Stimulated activated CD4-positive, alpha-beta T cell treated with anti-CD3 and anti-CD28 coated beads, TNF-alpha, amount 100 ng/mL, for 1 hour (primary cell): ENCODE measurements at places on chromosomes 1 and 21.

- DNase-seq = no peak
These were observed 163.2 kb downstream of the LRRC40 start for GRCh38 chr1:70042090-70042731.

GRCh38 chr1:230745071-230745470 is 2.1 kb upstream of the CAPN9 start:
- DNase-seq = no peak

GRCh38 chr1:114550336-114550735 is 31.1 kb downstream of the BCAS2 start:
- DNase-seq = no peak

DNA sequence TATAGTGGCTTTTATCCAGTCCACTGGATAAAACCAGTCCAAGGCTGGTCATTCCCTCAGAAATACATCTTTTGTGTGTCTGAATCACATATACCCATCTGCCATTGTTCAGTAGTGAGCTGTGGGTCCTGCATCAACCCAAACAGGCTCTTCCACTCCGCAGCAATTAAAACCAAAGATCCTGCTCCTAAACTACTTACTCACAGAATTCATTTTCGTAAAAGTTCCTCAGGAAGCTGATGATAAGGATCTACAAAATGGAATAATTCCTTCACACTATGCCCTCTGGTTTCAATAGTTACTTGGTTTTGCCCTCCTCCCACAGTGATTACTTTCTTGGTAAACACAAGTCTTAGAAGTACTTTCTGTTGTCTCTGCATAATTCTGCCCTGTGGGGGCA is 5.1 kb upstream of the MFSD2A start:
- DNase-seq = no peak

DNA sequence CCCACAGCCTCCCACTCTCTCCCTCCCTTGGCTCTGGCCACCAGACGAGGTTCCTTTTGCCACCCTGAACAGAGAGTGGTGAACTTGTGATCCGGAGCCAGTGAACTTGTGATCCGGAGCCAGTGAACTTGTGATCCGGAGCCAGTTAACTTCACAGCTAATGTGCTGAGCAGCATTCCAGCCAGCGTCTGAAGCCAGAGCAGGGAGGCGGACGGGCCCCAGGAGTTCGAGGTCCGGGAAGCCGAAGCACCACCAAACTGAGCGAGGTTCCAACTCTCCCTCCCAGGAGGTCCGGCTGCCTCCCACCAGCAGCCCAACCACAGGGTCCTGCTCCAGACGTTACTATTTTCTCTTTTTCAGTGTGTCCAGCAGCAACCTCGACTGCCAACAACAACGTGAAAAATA is 85.8 kb downstream of the SYF2 start:
- no peak for DNase-seq

GRCh38 chr1:203206129-203206687 is 19.7 kb upstream of the CHI3L1 start:
- DNase-seq = no peak

DNA sequence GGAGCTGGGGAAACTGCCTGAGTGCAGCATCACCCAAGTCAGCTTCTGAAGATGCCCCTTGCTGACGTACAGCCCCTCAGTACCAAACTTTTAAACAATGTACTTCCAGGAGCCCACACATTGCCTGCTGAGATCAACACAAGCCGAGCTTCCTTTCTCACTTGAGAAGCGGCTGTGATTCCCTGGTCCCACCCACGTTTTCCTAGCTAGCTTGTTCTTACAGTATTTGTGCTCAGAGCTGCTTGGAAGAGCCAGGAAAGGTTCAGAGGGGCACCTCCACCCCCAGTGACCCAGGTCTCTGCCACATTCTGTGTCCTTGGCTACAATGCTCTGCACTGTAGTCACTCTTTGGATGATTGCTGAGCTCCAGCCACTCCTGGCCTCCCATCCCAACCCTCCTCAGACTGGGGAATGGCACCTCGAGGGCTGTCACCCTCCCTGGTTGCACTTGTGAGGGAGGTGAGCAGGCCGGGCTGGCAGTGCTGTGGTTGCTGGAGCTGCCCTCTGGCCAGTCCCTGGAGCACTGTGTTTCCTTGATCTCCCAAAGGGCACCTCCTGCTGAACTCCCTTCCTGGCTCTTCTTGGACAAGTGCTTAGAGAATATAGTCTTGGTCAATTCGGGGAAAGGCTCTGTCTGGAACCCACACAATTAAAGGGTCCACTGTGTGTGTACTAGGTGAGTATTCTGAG is 355.1 kb downstream of the AJAP1 start:
- DNase-seq = no peak

DNA sequence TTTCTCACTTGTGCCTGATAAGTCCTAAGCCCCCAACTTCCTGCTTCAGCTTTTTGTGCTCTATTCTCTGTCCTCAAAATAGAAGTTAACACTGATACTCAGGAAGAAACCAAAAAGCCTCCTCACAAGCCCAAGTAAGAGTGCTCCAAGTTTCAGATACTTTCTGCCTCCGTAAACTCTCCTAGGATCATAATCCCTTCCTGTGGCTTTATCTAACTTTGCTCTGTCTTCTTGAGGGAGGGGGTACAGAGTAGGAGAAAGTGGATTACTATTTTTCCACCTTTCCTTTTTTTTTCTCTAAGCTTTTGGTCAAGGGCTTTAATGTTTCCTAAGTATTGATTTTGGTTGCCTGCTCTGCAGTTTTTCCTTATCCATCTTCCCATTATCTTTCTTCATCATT is 54.6 kb downstream of the DPH5 start:
- DNase-seq = no peak

DNA sequence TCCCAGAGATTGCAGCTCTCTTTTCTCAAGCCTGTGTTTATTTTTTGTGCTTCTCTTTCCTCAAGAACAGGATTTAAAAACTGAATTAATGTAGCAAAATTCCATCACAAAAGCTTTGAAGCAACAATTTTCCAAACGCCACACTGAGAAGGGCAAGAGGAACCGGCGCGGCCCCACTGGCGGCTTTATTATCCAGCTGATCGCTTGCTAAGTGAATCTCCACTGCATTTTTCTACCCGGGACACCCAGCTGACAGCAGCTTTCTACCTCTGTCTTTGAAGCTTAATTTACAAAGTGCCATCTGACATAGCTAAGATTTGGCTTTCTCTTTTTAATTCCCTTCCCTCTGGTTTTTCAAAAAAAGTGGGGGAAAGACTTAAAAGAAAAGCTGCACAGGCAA is 369.3 kb upstream of the C1orf174 start:
- no peak for DNase-seq

- no peak for DNase-seq
These were observed 27.9 kb downstream of the PCSK9 start for GRCh38 chr1:55067022-55067778.

GRCh38 chr1:114701931-114702330 is 6.6 kb upstream of the AMPD1 start:
- no peak for DNase-seq

DNA sequence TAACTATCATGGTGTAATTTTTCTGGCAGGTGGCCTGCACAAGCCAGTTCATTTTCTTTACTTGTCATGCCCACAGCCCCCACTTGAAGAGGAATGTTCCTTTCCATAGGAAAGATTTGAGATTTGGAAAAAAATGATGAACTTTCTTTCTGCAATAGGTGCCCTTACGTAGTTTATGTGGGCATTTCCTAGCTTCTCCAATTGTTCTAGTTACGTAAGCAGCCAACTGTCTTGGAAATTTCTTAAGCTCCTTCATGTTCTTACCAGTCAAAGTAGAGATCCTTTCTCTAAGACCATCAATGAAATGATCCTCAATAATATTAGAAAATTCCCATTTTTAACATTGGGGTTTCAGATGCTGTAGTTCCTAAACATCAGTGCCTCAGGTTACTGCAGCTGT is 109.5 kb upstream of the F3 start:
- no peak for DNase-seq

DNA sequence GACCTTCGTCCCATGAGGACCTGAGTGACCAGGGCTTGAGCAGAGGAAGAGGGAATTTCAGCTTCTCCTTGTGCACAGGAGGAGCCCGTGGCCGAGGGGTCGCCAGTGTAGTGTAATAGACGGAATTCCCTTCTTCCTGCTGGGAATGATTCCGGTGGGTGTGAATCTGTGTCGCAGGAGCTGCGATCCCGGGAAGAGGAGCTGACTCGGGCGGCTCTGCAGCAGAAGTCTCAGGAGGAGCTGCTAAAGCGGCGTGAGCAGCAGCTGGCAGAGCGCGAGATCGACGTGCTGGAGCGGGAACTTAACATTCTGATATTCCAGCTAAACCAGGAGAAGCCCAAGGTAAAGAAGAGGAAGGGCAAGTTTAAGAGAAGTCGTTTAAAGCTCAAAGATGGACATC is 34.4 kb downstream of the MAP3K21 start:
- no peak for DNase-seq

DNA sequence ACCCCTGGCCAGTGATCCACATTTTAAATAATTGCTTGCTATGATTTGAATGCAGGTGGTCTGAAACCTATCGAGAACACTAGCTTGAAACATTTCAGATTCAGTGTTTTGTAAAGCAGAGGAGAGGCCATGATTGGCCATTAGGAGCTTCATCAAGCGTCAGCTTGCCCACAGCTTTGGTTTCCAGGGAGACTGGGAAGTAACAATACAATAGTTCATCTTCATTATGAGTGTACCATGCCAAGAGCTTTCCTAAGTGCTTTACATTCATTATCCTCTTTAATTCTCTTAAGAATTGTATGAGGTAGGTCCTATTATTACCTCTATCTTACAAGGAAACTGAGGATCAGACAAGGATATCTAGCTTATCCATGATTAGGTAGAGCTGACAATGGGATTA is 27.7 kb upstream of the ATP5PO start:
- DNase-seq = no peak

- DNase-seq = no peak
These were observed 9.0 kb upstream of the CDC20 start for GRCh38 chr1:43349594-43350306.

- DNase-seq = no peak
These were observed 735.9 kb downstream of the KCNT2 start for GRCh38 chr1:195872376-195872775.

GRCh38 chr1:15749399-15750291 is 7.3 kb downstream of the TMEM82 start:
- no peak for DNase-seq

- DNase-seq = no peak
These were observed 433 bp downstream of the TMEM200B start for GRCh38 chr1:29123053-29123886.

DNA sequence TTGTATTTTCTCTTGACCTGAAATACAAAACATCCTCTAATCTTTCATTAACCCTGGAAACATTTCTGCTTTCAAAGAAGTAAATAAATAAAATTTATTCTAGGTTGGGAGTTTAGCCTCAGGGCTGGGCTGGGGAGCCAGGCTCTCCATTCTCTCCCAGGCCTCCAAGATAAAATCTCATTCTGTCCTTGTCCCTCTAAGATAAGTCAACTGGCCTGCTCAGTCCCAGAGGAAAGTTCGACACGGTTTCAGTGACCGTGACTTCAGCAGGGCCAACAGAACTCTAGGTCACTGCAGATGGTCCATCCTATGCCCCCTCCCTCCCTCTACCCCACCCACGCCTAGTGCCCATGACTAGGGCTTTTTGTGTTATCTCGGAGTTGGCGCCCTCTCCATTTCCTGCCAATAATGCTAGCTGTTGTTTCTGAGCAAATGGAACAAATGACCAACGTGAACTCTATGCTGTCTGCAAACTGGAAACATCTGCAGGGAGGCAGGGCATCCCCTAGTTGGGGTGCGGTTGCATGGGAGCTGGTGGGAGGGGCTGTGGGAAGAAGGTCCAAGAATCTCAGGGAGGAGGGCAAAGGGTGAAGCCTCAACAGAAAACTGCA is 10.1 kb upstream of the ADORA3 start:
- DNase-seq = no peak

- no peak for DNase-seq
These were observed 48.5 kb upstream of the ACOT11 start for GRCh38 chr1:54499360-54500106.

GRCh38 chr21:38927776-38928175 is 122.0 kb downstream of the ETS2 start:
- DNase-seq = no peak

DNA sequence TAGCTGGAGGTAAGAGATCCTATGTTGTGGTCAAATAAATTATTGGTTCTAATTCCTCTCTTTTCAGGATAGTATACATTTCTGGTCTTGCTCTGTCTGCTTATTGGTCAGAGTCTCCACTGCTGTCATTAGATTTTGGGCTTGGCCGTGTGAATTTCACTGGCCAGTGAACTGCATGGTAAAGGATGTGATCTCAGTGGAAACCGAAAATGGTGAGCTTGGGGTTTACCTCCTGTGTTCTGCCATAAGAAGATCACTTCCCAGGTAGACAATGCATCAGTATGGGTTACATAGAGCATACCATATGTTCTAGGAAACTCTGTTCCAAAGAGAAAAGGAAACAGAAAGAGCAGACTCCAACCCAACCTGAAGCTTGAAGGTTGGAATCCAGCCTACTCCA is 1123.3 kb upstream of the B3GALT2 start:
- no peak for DNase-seq

DNA sequence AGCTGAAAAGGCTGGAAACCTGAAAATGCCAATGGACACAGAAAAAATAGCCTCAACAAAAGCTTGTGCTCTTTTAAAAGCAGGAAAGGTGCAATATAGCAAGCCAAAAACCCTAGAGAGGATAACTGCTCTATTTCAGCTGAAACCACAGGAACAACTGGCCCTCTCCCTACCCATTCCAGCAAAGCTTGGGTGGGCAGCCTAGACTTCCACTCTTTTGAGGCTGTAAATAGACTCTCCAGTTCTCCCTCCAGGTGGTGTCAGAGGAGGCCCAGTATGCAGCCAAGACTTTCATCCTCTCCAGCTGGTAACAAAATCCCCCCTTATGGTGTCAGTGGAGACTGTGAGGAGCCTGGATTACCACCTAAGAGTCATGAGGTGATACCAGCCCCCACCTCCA is 206.9 kb upstream of the PLD5 start:
- DNase-seq = no peak

- DNase-seq = no peak
These were observed 21.2 kb upstream of the MYOCOS start for GRCh38 chr1:171600862-171601261.

DNA sequence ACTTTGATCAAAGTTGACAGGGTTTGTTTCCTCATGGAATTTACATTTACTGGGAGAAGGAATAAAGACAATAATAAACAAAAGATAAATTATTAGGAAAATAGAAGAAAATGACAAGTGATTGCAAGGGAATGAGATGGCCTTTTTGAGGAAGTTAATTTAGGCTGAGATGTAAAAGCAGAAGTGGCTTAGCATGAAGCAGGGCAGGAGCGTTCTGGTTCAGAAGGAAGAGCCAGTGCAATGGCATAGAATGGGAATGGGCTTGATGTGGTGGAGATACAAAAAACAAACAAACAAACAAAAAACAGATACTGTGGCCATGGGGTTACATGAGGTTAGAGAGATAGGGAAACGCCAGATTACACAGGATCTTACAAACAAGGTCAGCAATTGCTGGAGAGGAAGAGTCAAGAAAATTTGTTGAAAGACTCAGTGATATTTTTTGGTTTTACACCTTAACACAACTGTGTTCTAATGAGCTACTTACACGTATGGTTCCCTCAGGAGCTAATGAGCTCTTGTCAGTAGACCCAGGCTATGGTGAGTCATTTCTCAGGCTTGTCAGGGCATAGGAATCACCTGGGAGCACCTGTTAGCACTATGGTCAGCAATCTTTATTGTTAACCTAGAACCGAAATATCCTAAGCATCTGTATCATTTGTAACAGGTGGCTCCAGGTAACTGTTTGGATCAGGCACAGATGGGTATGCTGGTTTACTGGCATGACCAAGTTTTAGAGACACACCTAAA is 8.7 kb upstream of the CADM3 start:
- DNase-seq = no peak
